ENCODE measurements at places on chromosomes 5 and 9.

DNA sequence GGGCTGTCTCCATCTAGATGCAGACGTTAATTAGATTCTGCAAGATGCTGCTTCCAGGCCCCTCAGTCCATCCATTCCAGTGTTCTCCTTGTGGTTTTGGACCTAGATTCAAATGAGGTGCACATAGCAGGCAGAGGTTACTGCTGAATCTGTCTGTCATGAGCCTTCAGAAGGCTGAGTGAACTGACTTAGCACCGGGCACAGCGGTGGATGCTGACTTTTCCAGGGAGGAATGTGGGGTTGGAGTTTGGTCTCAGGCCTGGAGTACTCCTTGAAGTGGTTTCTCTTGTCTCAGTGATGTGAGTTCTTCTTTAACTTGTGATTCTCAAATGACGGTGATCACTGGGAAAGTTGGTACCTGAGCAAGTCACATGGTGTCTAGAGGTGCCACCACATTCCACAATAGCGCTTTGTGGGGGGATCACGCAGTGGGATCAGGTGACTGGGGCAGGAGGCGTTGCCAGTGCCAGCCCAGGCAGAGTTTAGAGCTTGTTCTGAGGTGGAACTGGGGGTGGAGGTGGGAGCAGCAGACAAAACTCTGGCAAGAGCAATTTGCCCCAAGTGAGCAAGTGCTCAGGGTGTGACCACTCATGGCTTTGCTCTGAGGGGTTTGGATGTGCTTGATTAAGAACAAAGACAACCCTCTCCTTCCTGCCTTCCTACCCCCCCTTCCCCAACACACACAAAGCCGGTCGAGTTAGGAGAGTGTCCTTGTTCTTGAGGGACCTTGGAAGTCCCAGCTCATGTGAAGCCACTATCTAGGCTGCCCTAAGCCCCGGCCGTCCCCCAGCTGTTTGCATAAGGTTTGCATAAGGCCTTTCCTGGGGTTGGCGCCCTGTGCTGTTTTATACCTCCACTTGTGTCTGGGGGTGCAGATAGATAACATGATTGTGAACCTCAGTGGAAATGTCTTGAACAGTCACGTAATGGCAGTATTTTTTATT lies 25.1 kb downstream of the JADE2 start:
- no peak for DNase-seq
- no peaks in the 10 kb centered on the region for H3K27me3 ChIP-seq
- peak overlapping the region; percentile 57 for H3K4me3 ChIP-seq

DNA sequence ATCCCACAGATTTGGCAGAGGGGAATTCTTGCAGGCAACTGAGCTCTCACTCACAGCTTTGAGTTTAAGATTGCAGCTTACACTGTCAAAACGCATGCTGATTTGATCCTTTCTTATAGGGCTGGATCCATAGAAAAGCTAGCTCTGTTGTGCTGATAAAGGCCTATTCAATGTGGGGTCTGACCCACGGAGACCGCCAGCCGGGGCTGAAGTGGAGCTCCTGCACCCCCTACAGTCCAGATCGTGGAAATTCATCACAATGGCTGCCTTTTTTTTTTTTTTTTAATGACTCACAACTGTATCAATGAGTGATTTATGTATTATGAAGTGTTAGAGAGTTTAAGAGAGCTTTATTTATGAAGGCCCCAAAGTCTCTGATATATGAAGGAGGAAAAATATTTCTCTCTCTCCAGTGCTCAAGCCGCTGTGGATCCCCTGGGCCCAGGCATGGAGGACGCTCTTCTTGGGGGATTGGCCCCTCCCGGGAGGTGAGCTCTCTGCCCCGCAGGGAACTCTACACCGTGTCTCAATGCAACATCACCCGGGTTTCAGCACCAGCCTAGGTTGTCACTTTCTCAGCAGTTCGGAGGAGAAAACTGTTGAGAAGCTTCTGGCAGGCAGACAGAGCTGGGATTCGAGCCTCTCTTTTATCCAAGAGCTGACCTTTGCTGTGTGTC lies 700.2 kb downstream of the IRX1 start:
- no peaks in the 10 kb centered on the region for H3K4me1 ChIP-seq
- no peaks in the 10 kb centered on the region for H3K27me3 ChIP-seq
- DNase-seq: no peak
- no peak overlapping the region for H3K27ac ChIP-seq
- no peak overlapping the region for H3K4me3 ChIP-seq

- H3K27me3 ChIP-seq: no peaks in the 10 kb centered on the region
- H3K4me1 ChIP-seq: peaks cover 6% of the 10 kb centered on the region
- DNase-seq: no peak
- no peak overlapping the region for H3K27ac ChIP-seq
Measured at GRCh38 chr9:137218754-137219271, 3.2 kb downstream of the RNF208 start.

DNA sequence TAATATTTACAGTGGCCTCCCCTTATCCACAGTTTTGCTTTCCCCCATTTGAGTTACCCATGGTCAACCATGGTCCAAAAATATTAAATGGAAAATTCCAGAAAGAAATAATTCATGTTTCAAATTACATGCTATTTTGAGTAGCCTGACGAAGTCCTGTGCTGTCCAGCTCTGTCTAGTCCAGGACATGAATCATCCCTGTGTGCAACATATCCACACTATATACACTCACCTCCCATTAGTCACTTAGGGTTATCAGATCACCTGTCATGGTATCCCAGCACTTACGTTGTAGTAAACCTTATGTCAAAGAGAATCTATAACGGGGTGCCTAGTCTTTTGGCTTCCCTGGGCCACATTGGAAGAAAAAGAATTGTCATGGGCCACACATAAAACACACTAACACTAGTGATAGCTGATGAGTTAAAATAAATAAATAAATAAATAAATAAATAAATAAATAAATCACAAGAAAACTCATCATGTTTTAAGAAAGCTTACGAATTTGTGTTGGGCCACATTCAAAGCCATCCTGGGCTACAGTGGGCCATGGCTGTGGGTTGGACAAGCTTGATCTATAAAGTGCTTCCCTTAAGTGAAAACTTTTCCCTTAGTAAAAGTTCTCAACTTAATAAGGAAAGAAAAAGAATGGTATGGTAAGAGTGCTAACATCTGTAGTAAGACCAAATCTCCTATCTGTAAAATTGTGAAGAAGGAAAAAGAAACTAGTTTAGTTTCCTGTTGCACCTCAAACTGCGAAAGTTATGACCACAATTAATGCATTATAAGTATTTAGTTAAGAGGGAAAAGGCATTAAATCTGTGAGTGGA lies 15.9 kb upstream of the OMD start:
- no peak for DNase-seq
- no peak overlapping the region for H3K4me3 ChIP-seq
- no peak overlapping the region for H3K27ac ChIP-seq
- peaks cover 1% of the 10 kb centered on the region for H3K4me1 ChIP-seq
- no peaks in the 10 kb centered on the region for H3K27me3 ChIP-seq

DNA sequence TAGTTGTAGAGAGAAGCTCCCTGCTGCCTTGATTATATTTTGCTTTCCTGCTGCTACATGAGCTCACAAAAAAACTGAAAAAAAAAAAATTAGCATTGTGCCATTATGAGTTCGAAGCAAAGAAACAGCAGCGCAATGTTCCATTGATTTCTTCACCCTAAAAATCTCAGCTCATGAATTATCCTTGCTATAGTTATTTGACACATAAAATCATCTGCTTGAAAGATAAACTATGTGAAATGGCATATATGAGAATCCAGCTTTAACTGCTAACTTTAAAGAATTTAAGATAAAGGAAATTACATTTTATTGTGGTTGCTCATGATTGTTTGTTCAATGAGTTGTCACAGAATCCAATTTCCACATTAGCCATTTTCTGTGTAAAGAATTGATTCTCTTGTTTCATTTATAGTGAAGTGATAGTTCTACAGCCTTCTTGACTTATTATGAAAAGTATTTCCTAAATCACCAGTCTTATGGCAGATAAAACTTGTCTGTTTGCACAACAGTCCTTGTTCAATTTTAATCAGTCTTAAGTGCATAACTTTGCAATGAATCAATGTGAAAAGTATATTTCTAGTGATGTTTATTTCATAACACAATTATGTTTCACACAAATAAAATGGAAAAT lies 1275.0 kb upstream of the CDH9 start:
- no peaks in the 10 kb centered on the region for H3K4me1 ChIP-seq
- no peaks in the 10 kb centered on the region for H3K27me3 ChIP-seq
- H3K27ac ChIP-seq: no peak overlapping the region
- no peak overlapping the region for H3K4me3 ChIP-seq

DNA sequence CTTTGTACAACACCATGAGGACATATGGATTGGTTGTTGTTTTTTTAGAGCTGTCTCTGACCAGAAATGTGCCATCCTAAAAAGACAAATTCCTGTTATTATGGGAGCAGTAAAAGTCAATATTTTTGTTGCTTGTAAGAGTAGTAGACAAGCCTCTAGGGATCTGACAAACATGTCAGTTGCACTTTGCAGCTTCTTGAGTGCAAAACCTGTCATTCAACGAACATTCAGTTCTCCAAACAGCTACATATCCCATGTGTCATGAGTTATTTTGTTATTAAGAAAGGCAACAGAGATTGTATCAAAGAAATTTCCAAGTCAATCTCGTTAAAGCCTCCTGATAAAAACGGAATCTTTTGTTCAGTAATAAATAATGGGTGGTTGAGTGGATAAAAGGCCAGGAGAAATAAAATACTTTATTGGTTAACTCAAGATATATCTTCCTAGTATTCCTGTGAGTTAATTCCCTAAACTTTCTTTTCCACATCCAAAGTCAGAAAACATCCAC lies 18.1 kb downstream of the C5orf58 start:
- H3K4me1 ChIP-seq: no peaks in the 10 kb centered on the region
- no peak overlapping the region for H3K27ac ChIP-seq
- peaks cover 18% of the 10 kb centered on the region for H3K36me3 ChIP-seq
- H3K4me3 ChIP-seq: no peak overlapping the region

DNA sequence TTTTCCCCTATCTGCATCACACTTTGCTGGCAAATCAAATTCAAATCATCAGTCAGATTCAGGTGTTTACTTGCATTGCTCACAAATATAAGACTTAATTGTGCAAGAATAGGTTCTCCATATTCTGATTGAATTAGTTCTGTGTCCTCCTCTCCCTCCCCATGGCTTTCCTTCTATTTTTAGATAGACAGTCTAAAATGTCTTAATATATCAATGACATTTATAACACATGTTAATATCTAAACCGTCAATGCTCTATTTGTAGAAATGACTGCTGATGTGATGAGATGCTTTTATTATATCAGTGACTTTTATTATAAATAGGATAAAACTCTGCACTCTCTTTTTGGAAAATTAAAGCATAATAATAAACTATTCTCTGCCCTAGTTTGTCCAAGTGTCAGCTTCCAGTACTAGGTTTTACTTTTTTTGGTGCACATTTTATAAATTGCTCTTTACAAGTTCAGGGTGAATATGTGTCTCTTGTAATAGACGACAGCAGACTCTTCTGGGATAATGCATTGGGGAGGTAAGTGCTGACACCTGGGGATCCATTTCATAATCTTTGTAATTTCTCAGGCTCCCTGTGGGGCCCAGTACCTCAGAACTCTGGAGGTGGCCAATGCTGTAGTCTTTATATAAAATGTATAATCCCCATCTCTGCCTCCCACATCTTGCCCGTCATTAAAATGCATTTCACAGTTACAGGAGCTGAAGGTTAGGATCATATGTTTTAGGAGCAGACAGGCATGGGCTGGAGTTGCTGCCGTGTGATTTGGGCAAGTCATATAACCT lies 321.5 kb downstream of the BRINP1 start:
- no peak for DNase-seq
- no peaks in the 10 kb centered on the region for H3K4me1 ChIP-seq
- H3K4me3 ChIP-seq: no peak overlapping the region

DNA sequence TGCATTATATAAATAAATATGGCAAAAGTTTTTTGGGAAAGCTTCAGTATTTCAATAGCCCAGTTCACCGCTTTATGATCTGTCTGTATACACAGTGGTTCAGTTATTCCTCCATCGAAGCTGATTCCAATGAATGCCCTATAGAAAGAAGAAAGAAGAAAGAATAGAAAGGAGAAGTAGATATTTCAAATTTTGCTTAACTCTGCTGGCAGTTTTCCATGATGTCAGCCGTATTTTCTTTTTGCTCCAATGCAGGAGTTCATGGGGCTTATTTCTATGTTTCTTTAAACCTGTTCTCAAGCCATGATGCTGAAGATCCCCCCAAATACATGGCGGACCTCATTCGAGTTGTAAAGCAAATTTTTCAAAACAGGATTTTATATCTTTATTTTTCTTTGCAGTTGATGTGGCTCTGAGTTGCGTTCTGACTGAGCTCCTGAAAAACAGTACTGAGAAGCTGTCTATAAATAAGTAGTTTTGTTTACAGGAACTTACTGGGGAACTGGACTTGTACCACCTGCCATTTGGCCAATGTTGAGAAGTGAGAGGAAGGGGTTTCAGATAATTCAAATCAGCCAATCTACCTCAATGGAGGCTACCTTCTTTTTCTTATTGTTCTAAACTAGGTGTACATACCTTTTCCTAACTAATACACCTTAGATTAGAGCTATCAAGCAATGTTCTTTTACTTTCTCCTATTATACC lies 418.5 kb upstream of the MEF2C start:
- no peak for DNase-seq
- peaks cover 4% of the 10 kb centered on the region for H3K36me3 ChIP-seq
- H3K27ac ChIP-seq: peak overlapping the region; percentile 87

DNA sequence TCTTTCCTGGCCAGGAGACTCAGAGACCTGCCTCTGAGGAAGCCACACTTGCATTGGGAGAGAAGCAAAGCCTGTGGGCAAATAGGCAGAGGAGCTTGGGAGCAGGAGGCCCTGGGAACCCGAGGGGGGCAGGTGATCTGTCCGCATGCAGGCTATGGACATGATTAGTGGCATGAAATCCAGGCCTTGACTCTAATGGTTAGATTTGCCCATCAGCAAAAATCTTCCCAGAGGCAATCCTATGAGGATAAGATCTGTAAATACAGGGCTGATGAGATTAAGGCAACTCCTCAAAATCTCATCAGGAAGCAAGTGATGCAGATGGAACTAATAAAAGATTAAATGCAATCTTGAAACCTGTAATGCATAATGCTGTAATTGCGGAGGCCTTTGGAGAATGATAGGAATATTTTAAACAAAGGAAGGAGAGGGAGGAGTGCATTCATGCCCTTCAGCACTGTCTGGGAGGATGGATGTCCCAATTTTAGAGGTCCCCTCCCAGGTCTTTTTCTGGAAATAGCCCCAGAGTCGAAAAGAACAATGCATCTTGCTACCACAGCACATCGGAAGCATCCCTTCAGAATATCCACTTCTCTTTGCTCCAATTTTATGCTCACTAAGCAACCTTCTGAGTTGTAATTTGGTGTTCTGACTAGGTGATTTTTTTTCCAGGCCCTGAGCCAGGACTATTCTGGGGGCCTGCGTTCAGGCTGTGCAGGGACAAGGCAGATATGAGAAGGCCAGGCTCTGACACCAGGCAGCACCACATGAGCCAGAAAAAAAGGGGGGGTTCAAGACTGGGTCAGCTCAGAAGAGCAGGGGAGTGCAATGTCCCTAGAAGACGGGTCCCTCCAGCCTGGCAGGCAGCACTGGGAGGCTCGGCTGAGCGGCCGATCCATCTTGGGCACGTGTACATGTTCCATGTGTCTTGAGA lies 66.5 kb downstream of the MED10 start:
- H3K27me3 ChIP-seq: peaks cover 7% of the 10 kb centered on the region
- no peak overlapping the region for H3K4me3 ChIP-seq
- no peaks in the 10 kb centered on the region for H3K36me3 ChIP-seq

GRCh38 chr9:20753761-20754160 lies 69.7 kb downstream of the FOCAD start:
- no peak overlapping the region for H3K4me3 ChIP-seq
- peaks cover 5% of the 10 kb centered on the region for H3K36me3 ChIP-seq
- DNase-seq: no peak
- H3K27ac ChIP-seq: no peak overlapping the region
- no peaks in the 10 kb centered on the region for H3K27me3 ChIP-seq
- no peaks in the 10 kb centered on the region for H3K4me1 ChIP-seq

- H3K4me1 ChIP-seq: no peaks in the 10 kb centered on the region
- no peak for DNase-seq
- no peak overlapping the region for H3K4me3 ChIP-seq
- H3K27me3 ChIP-seq: peaks cover 8% of the 10 kb centered on the region
Measured at GRCh38 chr5:34584165-34584564, 72.0 kb upstream of the RAI14 start.
